ENCODE measurements at places on chromosomes 6 and 20. TPM values are rescaled to one million over a fixed set of nuclear protein-coding genes. Genes with fewer than 3 reads are reported as not detected.

DNA sequence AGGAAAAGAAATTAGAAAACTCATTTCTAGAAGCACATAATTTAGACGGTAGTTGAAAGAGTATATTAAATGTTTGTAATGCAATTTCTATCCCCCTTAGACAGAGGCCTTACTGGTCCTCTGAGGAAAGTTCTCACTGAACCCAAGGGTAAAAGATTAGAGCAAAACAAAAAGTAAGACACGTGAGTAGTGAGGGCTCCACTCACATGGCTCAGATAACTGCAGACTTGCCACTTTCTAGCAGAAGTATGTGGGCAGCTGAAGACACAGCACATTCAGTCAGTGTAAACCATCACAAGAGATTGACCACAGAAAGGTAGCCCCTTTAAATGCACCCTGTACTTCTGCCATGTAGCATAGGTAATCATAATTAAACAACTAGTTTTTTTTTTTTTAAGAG, 193.8 kb downstream of the BTBD9 start:
- DNase-seq: no peak

GRCh38 chr6:49052901-49053300, 410.2 kb downstream of the MMUT start:
- DNase-seq: peak; percentile 29

GRCh38 chr6:36964908-36965307, 10.4 kb downstream of the PI16 start:
- DNase-seq: no peak

- no peak for DNase-seq
These were observed 72.0 kb downstream of the TTLL2 start for GRCh38 chr6:167396659-167397490.

The SRSF6 gene
- 72.0 TPM for total RNA-seq

The XRN2 gene
- 97.1 TPM for total RNA-seq

The IL17F gene
- total RNA-seq: not detected

The OPN5 gene
- total RNA-seq: not detected

The MRPS18B gene
- 110 TPM for total RNA-seq

The MAK gene
- not detected for total RNA-seq

The ADTRP gene
- total RNA-seq: 2.6 TPM
